D341Med (cell line): ENCODE measurements at places on chromosomes 1 and 21.

GRCh38 chr1:115204513-115204912, 115.2 kb upstream of the TSPAN2 start:
- DNase-seq: no peak

DNA sequence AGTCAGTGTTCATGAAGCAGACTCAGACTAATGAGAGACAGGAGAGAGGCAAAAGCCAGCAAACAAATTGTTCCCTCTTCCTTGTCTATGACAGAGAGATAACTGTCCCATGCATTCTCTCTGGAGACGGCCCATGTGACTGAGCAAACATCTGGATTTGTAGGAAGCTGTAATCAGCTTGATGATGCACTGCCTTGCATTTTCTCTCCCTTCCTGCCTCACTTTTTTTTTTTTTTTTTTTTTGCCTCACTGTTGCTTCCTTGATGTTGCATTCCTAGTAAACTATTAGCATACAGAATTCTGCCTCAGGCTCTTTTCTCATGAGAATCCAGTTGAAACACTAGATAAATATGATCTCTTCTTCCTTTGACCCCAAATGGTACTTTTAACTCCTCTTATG, 134.5 kb downstream of the HHIPL2 start:
- DNase-seq: no peak

DNA sequence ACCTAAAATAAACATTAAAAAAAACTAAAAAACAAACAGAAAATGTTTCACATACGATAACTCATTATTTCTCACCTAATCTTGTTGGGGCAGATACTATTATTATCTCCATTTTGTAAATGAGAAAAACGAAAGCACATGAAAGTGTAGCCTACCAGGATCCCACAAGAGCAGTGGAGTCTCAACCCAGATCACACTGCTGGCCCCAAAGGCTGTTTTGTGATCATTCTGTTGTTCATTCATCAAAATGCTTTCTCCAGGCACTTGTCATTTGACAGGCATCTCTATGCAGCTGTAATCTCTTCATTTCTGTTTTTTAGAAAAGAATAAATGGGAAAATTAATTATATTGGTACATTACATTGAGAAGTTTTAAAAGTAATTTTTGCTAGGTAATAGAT, 67.5 kb downstream of the AK5 start:
- DNase-seq: no peak

DNA sequence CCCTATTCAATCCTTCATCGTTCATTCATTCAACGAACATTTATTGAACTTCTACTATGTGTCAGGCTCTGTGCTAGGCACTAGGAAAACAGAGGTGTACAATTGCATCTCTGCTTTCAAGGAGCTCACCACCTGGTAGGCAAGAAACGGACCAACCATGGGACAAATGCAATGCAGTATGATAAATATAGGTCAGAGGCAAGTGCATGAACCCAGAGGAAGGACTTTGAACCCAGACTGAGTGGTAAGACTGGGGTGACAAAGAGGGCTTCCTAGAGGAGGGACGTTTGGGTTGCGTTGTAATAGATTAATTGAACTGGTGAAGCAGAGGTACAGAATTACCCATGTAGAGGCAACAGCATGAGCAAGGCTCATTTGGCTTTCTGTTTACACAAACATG, 16.4 kb downstream of the CD2 start:
- no peak for DNase-seq

DNA sequence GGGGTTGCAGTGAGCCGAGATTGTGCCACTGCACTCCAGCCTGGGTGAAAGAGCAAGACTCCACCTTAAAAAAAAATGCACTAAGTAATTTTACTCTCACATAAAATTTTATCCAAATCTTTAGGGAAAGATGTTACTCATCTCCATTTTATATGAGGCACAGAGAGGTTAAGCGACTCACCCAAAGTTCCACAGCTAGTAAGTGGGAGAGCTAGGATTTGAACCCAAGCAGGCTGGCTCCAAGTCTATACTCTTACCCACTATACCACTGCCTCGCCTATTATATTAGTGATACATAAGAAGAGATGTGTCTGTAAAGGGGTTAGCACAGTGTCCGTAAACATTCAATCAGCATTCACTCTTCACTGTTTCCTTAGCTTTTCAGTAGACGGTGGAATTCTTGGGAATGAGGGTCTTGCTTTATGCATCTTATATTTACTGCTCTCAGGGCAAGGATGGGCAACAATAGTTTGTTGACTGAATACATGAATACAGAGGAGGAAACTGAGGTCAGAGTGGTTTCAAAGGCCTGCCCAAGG, 15.1 kb downstream of the LDLRAD2 start:
- DNase-seq: no peak

DNA sequence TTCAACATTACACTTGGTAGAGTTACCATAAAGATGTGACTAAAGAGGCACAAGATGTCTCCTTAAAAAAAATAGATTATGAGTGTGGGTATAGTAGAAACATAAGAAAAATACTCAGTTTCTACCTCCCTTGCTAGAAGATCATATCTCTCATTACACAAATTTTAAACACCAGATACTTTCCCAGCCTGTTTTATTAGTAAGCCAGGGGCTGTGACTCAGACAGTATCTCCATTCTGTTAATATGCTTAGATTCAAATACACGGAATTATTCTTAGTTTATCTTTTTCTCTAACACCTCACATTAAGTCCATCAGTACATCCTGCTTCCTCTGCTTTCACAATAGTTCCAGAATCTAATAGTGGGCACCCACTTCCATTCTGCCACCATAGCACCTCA, 561.8 kb upstream of the ADAMTS5 start:
- no peak for DNase-seq

GRCh38 chr1:116684575-116684974, 17.0 kb upstream of the IGSF3 start:
- no peak for DNase-seq

- peak; percentile 73 for DNase-seq
Observed at GRCh38 chr1:184753608-184754475, 816 bp downstream of the EDEM3 start.

GRCh38 chr1:181806746-181807145, 254.8 kb downstream of the ZNF648 start:
- no peak for DNase-seq

DNA sequence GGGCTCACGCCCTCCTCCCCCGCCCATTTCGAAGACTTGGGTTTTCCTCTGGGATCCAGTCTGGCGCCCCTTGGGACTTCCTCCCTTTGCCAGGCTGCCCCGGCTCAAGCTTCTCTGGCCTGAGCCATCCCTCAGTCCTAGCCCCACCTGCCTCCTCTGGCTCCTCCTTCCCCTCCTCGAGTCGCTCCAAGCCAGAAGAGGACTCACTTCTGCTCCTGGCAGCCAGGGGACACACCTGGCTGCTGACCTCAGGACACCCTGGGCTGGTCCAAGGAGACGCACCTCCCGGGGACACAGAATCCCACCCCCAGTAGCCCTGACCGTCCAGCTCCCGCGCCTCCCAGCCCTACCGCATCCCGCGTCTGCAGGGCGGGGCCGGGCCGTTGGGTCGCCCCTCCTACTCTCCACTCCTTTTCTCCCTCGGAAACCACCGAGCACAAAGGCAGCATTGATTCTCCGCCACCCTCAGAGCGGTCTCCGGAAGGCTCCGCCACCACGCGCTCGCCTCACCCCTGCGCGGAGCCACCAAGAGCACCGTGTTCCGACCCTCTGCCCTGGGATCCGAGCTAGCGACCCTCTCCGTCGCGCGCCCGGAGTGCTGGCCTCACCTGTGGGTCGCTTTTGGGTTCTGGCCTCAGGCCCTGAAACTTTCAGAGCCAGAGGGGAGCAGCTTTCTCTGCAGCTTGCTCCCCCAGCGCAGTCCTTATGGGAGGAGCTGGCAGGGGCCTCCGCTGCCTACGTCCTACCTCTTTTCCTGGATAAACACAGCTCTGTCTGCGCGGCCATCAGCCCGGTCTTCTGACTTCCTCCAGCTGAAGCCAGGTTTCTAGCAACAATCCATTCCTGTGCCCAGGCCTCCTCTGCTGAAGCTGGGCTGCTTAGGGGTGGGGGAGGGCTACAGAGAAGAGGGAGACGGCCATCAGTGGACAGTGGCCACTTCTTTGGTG, at the start of gene C2CD4D:
Gene C2CD4D, minus strand, starts transcription at position 364 of the 947 bp plus-strand sequence. CDS start 831 bp downstream, outside the sequence.
- DNase-seq: peak; percentile 71

- DNase-seq: no peak
Observed at GRCh38 chr1:154752273-154753030, 117.6 kb downstream of the KCNN3 start.

- no peak for DNase-seq
Observed at GRCh38 chr1:2927393-2928360, 93.6 kb upstream of the ACTRT2 start.

- DNase-seq: no peak
Observed at GRCh38 chr21:16323596-16323995, 593.8 kb downstream of the USP25 start.

DNA sequence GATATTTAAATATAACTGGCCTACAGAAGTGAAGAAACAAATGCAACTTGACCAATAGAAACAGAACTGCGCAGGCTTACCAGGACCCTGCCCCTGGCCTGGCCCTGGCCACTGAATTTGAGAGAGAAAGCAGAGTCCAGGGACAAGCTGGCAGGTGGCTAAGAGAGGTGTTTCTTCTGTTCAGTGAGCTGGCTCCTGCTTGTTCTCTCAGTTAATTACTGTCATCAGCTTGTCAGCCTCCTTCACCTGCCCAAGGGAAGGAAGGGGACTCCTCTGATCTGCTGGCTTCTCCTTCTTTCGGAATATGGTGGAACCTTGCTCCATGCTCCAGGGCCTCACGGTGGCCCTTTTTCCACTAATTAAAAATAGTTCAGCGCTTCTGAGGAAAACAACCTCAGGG, 388.4 kb downstream of the DISC1 start:
- DNase-seq: no peak

DNA sequence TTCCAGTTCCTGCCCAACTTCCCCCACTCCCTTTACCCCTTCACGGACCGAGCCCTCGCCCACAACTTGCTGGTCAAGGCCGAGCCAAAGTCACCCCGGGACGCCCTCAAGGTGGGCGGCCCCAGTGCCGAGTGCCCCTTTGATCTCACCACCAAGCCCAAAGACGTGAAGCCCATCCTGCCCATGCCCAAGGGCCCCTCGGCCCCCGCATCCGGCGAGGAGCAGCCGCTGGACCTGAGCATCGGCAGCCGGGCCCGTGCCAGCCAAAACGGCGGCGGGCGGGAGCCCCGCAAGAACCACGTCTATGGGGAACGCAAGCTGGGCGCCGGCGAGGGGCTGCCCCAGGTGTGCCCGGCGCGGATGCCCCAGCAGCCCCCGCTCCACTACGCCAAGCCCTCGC, 42.1 kb upstream of the ARHGEF16 start:
- no peak for DNase-seq

GRCh38 chr1:8219530-8219929, 98.4 kb upstream of the SLC45A1 start:
- DNase-seq: no peak

DNA sequence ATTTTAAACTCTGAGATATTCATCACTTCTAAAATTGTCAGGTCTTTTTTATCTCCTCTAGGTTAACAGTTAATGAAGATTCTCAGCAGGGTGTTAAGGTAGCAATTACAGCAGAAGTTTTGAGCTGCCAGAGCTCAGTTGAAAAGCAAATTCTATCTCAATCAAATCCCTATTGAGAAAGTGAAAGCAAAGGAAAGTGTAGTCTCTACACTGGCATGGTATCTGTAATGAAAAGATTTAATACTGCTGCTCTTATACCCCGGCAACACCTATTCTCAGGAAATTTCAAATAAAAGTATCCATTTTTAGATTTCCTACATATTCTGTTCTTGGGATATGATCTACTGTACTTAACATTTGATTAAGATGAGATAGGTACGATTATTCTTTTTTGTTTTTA, 913.5 kb downstream of the MRPL39 start:
- DNase-seq: no peak

- no peak for DNase-seq
Observed at GRCh38 chr1:168972225-168972624, 134.3 kb upstream of the ATP1B1 start.

GRCh38 chr1:18229625-18230024, 122.0 kb downstream of the IGSF21 start:
- DNase-seq: no peak

DNA sequence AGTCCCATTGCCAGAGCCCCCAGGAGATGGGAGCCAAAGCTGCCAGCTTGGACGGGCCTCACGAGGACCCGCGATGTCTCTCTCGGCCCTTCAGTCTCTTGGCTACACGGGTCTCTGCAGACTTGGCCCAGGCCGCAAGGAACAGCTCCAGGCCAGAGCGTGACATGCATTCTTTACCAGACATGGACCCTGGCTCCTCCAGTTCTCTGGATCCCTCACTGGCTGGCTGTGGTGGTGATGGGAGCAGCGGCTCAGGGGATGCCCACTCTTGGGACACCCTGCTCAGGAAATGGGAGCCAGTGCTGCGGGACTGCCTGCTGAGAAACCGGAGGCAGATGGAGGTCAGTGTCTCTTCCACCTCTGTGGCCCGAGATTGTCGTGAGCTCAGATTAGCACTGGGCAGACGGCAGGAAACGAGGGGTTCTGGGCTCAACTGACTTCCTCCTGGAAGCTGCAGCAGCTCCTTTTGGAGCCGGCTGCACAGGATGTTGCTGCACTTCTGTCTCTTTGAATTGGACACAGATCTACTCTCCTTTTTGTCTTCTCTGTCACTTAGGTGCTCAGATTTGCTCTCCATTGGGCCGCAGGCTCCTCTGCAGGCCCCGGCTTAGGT, 68.0 kb downstream of the DISC1 start:
- no peak for DNase-seq

DNA sequence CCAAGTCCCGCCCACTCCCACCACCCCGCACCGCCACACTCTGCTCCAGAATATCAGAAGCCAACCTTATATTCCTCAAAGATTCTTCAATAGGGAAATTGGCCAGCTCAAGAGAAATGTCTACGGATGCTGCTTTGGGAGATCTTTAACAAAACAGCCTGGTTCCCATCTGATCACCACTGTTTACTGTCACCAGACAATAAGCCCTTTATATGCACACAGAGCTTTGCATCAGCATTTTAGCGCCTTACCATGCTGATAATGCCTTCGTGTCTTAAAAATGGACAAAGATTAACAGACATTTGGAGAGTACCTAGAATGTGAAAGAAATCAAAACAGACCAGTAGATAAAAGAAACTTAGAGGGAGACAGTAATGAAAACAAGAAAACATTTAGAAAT, 141.7 kb upstream of the SYT6 start:
- DNase-seq: no peak

DNA sequence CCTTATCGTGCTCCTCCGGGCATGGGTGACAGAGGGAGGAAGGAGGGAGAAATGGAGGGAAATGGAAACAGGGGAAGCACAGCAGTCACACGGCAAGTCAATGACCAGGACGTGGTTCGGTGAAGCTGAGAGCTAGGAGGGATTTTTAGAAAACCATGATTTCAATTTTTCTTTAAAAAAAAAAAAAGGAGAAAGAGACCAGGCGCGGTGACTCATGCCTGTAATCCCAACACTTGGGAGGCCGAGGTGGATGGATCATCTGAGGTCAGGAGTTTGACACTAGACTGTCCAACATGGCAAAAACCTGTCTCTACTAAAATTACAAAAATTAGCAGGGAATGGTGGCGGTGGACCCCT, 776 bp upstream of the TNFRSF9 start:
- no peak for DNase-seq

GRCh38 chr1:241706967-241707366, 54.9 kb downstream of the WDR64 start:
- no peak for DNase-seq

GRCh38 chr21:36437745-36438128, 42.2 kb downstream of the CLDN14 start:
- no peak for DNase-seq
